ENCODE measurements at places on chromosomes 13 and 19.

DNA sequence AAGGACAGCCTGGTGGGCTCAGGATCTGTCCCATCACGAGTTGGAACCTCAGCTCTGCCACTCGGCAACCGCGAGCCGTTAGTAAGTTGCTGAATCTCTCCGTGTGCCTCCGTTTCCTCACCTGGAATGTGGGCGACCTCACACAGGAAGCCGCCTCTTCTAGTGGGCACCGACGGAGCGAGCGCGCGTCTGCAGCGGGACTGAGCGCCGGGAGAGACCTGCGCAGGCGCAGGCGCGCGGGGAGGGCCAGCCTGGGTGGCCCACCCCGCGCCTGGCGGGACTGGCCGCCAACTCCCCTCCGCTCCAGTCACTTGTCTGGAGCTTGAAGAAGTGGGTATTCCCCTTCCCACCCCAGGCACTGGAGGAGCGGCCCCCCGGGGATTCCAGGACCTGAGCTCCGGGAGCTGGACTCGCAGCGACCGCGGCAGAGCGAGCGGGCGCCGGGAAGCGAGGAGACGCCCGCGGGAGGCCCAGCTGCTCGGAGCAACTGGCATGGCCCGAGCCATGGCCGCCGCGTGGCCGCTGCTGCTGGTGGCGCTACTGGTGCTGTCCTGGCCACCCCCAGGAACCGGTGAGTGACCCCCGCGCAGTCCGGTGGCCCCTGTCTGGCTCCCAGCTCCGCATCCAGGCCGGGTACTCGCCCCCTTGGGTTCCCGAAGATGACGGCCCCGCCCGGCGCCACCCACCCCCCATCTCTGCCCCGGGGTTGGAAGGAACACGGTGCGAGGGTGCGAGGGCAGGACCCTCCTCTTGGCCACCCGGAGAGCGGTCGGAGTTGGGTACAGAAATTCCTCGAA lies at the start of gene PVR:
Gene PVR, plus strand, starts transcription at position 306 of the 797 bp plus-strand sequence. Its CDS starts 187 bp downstream, at position 493.
- DNase-seq = peak; percentile 28

- no peak for DNase-seq
These were observed 11.4 kb downstream of the CARD8 start for GRCh38 chr19:48244281-48244680.

DNA sequence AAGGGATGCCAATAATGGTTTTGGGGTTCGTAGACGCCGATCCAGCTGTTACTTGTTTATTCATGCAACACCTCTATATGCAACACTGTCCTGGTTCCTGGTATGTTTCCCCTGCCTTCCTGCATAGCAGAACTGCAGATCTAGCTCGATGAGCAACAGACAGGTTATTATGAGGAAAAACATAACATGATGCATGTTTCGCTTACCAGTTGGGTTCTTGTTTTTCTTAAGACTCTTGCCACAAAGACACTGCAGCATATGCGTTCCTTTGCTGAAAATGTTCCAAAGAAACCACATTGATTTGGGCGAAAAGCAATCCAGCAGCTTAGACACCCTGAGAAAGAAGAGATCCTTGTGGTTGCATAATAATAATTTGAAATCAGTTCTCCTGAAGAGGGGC lies 583 bp downstream of the FGF14 start:
- DNase-seq = peak; percentile 60

- no peak for DNase-seq
These were observed 289.8 kb upstream of the SPRY2 start for GRCh38 chr13:80630685-80631121.

GRCh38 chr13:48962281-48962680 lies 13.4 kb upstream of the FNDC3A start:
- no peak for DNase-seq

DNA sequence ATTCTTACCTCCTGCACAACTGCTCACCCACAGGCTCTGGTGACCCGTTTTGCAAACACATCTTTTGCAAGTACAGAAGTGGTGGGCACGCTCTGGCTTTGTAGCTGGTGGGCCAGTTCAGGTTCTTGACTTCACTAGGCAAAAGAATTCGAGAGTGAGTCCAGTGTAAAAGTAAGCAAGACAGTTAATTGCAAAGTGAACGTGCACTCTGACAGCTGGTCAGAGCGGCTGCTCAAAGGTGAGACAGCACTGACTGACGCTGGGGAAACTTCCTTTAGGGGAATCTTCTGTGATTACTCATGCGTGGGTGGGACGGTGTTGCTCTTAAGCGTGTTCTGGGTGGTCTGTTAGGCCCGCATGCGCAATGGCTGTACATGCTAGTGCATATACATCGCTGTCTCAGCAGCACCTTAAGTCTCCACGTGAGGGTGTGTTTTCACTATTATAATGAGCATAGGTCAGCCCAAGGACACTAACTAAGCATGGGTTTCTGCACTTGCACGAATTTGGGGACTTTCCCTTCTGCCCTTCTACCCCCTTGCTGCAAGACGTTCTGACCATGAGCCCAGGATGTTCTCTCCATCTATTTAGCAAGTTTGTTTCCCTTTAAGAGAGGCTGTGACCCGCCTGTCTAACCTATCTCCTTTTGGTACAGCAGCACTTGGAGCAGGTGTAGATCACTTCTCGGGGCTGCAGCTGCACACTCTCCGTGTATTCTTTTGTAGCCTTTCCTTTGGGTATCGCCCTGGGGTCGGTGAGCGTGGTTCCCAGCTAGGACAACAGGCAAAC lies 30.2 kb upstream of the CD33 start:
- DNase-seq = no peak

Data from SHP77 treated with DMSO at 0.1 percent for 48 hours (cell line).